ENCODE measurements at places on chromosomes 7 and 10.
A peak's percentile ranks its signal among the peaks of the same experiment; 100 is the strongest.

GRCh38 chr10:121611393-121612159 lies 13.3 kb upstream of the FGFR2 start:
- DNase-seq, result no peak

DNA sequence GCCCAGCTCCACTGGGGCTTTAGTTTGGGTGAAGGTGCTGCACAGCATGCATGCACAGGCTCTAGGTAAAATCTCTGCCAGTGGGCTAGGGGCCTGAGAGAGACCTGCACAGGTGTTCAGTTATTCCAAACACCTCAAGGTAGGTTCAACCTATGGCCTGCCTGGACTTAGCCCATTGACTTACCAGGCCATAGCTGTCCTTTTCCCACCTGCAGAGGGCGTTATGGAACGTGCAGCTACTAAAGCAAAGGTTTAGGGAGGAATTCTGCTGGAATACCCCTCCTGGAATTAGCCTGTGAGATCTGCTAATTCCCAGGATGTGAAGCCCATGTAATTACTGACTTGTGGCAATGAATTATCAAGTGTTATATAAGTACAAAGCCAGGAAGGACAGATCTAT lies 3.6 kb downstream of the VWC2 start:
- DNase-seq, result no peak

DNA sequence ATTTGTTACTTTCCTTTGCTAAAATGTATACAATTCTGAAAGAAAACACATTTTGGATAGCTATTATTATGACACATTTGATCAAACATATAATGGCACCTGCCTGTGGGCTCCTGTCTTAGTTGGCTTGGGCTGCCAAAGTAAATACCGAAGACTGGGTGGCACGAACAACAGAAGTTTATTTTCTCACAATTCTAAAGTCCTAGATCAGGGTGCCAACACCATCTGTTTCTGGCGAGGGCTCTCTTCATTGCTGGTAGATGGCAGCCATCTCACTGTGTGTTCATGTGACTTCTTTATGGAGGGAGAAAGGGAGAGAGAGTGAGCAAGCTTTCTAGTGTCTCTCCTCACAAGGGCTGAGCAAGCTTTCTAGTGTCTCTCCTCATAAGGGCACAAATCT lies 195.8 kb upstream of the FAM3C start:
- DNase-seq, result no peak

- DNase-seq, result no peak
These were observed 261.6 kb downstream of the TWIST1 start for GRCh38 chr7:18855796-18856195.

GRCh38 chr10:72265990-72266865 lies 7.5 kb upstream of the DDIT4 start:
- no peak for DNase-seq

GRCh38 chr10:5545778-5546710 lies 21.3 kb downstream of the CALML3 start:
- DNase-seq, result peak; percentile 60

DNA sequence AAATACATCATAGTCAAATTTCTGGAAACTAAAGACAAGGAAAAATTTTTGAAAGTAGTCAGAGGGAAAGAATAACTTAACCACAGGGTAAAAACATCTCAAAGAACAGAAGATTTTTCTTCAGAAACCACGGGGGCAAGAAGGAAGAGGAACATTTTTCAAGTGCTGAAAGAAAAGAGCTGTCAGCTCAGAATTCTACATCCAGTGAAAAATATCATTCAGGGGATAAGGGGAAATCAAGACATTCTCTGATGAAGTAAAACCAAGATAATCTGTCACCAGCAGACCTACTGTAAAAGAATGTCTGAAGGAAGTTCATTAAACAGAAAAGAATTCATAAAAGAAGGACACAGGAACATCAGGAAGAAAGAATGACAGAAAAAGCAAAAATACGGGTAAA lies 111.2 kb upstream of the TMEM72 start:
- DNase-seq, result no peak

DNA sequence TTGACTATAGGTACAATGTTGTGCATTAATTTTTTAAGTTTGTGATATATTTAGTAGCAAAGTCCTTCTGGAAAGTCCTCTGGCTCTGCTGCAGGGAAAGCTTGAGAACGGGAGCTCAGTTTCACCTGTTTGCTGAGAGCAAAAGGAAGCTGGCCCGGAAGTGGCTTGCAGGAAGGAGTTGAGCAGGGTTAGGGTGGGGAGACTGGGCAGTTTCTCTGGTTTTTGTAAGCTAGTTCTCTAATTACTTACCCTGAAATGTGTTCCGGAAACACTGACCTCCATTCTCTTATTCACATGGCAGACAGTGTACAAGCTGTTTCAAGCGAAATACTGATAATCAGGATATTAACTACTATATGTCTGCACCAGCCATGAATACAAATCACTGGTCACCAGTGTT lies 22.3 kb downstream of the MAP3K8 start:
- no peak for DNase-seq

DNA sequence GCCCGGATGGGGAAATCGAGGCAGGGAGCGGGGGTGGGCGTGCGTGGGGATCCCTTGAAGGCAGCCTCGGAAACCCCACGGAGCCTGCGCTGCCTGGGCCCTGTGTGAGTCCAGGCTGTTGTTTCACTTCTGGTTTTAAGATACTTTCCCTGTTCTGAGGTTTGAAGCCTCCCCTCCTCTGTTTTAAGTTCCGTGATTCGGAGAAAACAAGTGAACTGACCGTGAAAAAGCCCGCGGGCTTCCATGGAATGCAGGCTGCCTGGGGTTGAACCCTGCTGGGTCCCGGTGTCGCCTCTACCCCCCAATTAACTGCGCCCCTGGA lies 401 bp downstream of the LRRC27 start:
- DNase-seq, result no peak

- DNase-seq, result no peak
These were observed 39.4 kb downstream of the MMRN2 start for GRCh38 chr10:86918022-86918471.

DNA sequence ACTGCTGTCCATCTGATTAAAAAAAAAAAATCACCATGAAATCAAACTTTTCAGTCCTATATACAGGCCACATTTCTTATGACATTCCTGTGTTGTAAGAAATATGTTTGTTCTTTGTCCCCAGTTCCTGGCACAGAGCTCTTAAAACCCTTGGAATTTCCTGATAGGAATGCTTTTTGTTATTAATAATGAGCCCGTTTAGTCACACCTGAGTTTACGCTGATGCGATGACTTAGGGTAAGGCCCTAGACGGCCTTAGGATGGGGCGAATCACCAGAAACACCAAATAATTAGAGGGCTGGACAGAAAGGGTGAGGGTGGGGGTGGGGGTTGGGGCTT lies 17.5 kb downstream of the TSPAN15 start:
- peak; percentile 91 for DNase-seq

- no peak for DNase-seq
These were observed 17.9 kb downstream of the PITRM1 start for GRCh38 chr10:3154666-3155065.

DNA sequence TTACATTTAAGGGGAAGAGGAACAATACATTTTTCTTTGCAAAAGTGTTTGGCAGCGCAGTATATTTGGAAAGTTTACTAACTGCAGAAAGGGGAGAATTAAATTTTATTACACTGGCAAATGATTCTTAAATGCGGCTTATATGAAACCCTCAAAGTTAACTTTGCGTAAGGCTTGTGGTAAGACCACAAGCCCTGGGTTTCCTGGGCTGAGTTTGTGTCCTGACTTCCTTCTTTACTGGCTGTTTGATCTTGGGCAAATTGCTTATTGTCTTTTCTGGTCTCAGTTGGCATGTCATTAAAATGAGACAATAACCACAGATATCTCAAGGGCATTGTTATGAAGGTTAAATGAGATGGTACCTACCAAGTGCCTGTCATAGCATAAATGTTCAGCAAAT lies 106.8 kb downstream of the GLRX3 start:
- no peak for DNase-seq

GRCh38 chr10:118369641-118370205 lies 27.6 kb upstream of the FAM204A start:
- no peak for DNase-seq

- DNase-seq, result no peak
These were observed 70.0 kb upstream of the HGF start for GRCh38 chr7:81839708-81840369.

DNA sequence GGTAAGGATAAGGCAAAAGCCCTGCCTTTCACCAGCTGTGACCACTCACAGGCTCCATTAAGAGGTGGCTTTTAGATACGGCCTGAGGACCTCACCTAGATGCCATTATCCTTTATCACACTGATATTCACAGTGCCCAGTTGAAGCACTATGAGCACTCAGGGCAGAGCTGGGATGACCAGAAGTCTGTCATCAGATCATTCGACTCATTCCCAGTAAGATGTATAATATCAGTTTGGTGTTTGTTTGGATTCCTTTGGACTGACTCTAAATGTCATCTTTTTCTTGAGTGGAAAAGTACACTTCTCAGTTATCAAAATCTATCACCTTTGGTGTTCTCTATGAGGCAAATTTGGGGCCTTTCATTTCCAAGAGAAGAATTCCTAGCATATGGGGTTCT lies 18.7 kb downstream of the CCDC136 start:
- DNase-seq, result no peak

- no peak for DNase-seq
These were observed 297.0 kb downstream of the PHTF2 start for GRCh38 chr7:78095549-78095948.

- DNase-seq, result no peak
These were observed 47.6 kb upstream of the MGMT start for GRCh38 chr10:129419397-129419796.

DNA sequence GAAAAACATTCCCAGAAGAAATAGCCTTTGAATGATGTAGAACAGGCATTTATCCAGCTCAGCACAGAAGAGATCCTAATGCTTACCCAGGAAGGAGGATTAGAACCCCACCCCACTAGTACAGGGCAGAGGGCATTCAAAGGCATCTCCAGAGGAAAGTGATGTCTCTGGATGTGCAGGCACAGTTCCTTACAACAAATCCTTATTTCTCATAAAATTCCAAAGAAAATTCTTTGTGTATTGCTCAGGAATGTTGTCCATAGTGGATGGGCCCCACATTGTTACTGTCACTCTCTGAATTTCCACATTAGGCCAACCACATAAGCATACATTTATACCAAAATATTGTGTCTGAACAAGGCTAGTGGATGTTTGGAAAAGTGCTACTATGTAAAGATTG lies 243.0 kb downstream of the ADRA2A start:
- DNase-seq, result no peak

GRCh38 chr10:4838743-4839142 lies 12.7 kb downstream of the AKR1E2 start:
- no peak for DNase-seq

DNA sequence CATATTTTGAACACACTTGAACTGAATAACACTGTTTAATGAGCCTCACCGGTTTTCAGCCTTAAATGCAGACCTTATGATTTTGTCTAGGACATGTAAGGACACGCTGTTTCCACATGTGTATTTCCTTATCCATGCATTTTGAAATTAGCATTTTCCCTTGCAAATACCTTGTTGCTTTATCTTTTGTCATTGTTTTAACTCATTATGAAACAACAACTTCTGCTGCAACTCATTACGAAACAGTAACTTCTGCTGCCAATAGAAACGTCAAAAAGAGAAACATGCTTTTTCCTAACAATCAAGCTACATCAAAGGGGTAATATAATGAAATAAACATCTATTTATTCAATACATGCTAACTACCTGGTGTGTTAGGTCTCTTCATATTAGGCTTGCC lies 322.0 kb downstream of the AGMO start:
- no peak for DNase-seq

DNA sequence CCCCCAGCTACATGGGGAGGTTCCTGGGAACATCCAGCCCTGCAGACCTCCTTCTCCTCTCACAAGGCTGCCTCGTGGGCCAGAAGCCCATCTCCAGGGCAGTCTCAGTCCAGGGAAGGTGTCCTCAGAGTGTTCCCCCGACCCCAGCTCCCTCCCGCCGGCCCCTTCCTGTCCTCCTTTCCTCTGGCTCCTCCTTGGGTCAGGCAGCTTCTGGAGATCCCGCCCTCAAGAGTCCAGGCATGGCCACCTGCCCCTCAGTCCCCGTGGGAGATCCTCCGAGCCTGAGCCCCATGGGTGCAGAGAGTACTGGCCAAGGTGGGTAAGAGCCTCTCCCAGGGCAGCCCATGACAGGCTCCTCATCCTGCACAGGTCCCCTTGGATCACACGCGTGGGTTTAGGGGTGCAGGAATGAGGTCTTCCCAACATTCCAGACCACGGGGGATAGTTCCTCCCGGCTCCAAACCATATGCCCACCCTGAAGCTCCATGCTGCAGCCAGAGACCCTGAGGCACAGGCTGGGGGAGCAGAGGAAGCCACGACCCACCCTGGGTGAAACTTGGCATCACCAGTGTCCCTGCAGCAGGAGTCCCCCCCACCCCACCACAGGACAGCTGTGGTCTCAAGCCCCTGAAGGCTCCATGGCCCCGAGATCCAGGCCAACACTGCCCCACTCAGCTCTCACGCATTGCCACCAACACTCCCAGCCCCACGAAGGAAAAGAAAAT lies 65.5 kb downstream of the OAT start:
- DNase-seq, result no peak

GRCh38 chr10:111128331-111129180 lies 51.7 kb downstream of the ADRA2A start:
- peak; percentile 39 for DNase-seq

DNA sequence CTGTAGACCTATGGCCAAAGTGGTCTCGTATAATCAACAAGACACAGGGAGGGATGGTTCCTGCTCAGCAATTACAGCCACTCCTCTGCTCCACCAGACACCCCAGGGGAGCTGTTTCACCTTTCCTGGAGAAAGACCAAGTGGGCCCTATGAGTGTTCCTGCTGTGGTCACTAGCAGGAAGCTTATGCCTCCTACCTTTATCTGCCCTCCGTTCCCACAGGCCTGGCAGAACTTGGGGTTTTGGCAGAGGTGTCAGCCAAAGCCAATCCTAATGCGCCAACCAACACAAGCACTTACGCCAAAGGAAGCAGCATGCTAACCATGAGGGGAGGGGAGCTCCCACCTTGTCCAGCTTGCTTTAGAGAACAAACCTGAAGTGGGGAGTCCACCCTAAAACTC lies 31.2 kb downstream of the XPNPEP1 start:
- DNase-seq, result no peak

DNA sequence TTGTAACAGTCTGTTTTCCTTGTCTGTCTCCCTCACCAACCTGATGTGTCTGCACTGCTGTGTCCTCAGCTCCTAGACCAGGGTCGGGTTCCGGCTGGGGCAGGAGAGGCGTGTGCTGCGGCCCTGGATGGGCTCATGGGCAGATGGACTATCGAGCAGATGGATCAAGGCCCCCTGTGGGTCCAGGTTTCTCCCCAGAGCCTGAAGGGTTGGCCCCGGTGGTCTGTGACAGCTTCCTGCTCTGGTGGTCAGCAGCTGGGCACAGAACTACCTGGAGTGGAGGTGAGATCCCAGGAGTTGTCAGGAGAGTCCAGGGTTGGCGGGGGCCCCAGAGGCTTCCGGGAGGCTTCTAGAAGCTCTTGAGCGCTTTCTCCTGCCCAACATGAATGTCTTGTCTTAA lies 75.1 kb downstream of the GRK5 start:
- DNase-seq, result no peak

DNA sequence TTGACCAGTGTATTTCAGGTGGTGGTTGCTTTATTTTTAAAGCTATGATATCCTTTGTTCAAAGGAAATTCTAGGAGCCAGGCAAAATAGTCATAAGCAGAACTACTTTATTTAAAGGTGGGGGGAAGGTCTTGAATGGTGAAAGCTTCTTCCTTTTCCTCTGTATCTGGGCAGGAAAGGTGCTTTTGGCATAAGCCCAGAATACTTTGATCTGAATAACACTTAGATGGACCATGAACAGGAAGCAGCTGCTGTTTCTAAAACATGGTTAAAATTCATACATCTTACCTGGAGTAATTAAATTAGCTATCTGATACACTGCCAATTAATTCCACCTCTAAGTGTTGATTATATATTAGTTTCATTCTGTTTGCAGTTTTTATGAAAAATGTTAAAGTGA lies 13.3 kb downstream of the ZNF804B start:
- no peak for DNase-seq

Measured in PC-3 (cell line).